Lung microvascular endothelial cell (primary cell): ENCODE measurements at places on chromosomes 16 and 17.

GRCh38 chr17:2542456-2542855 lies 30.8 kb upstream of the METTL16 start:
- no peak for DNase-seq

GRCh38 chr17:65191811-65192740 lies 54.9 kb downstream of the RGS9 start:
- DNase-seq, result peak; percentile 13

DNA sequence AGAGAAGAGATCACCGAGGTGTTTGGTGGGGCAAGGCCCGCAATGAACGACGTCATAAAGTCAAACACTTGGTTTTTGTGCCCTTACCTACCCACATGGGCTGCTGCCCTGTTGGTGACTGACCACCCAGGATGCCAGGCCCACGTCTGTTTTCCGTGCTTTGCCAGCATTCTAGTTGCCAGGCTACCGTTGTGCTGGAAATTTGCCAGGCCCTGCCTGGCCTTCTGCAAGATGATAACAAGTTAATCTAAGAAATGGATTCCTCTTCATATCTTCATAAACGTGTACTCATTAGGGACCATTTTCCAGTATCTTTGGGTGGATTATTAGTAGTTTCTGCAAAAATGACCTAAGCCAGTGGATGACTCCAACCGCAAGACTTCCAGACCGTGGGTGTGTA lies 35.4 kb downstream of the SLC6A4 start:
- DNase-seq, result no peak

GRCh38 chr16:53542283-53542682 lies 39.3 kb upstream of the AKTIP start:
- DNase-seq, result no peak

DNA sequence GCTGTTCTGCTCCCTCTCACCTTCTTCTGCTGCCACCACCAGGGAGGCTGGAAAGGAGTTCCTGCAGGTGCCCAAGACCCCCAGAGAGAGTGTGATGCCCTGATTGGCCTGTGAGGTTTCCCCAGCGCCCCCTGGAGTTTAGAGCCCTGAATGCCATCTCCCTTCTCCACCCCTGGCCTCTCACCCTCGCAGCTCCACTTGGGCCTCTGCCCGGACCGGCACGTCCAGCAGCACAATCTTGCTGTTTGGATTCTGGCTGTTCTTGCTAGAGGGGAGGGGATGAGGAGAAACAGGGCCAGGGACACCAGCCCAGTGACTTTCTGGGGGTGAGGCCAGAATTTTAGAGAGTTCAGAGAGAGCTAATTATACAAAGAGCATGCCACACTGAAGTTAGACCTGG lies 12.5 kb upstream of the FAM171A2 start:
- DNase-seq, result no peak

GRCh38 chr17:42819939-42820535 lies 4.0 kb downstream of the BECN1 start:
- DNase-seq, result peak; percentile 80

DNA sequence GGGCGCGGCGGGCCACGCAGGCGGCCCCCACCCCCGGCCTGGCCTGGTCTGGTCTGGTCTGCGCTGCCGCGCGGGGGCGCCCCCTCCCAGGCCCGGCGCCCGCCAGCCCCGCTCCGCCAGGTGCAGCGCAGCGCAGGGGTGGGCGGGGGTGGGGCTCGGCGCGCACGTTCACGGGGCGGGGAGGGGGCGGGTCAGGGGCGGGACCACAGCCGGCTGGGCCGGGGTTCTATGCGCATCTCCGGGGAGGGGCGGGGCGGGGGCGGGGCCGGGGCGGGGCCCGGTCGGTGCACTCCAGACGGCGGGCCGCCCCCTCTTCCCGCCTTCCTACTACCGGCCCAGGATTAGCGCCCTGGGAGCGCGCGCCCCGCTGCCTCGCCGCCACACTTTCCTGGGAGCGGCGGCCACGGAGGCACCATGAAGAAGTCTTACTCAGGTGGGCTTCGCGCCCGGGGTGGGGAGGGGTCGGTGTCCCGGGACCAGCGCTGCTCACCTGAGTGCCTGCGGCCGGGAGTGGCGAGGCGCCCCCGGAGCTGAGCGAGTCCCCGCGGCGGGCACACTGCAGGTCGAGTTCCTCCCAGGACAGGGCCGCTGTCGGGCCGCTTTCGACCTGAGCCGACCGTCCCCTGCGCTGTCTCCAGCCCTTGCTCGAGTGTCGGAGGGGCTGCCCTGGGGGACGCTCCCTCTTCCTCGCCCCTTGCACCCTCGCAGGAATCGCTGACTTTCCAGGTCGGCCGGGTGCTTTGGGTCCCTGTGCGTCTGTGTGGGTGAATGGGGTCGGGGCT lies 140.5 kb downstream of the SEC14L1 start:
- DNase-seq, result peak; percentile 65

DNA sequence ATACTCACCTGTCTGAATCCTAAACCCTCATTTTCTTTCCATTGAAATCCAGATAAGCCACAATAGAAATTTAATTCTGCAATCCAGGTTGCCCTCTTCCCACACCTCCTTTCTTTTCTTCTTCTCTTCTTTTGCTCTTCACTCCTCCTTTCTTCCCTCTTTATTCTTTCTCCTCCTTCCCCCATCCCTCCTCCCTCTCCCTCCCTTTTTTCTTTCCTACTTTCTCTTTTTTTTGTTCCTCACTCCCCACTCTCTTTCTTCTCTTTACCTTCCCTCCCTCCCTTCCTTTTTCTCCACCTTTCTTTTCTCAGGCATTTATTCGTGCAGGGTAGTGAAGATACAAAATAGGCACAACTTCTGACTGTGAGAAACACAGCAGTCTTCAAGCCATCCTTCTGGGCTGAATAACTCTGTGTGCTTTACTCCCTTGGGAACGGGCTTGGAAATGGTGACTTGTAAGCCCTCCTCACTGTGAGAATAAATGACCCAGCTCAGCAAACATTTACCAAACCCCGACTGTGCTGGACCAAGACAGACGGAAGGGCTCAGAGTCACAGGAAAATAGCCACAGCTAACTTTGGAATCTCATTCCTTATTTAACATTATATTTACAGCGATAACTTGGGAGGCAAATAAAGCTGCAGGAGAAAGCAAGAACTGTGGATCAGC lies 140.8 kb downstream of the HAPSTR1 start:
- no peak for DNase-seq

GRCh38 chr17:80960797-80961452 lies 30.7 kb upstream of the CHMP6 start:
- DNase-seq, result no peak

- no peak for DNase-seq
These were observed 79.5 kb downstream of the PMP22 start for GRCh38 chr17:15185625-15185991.

DNA sequence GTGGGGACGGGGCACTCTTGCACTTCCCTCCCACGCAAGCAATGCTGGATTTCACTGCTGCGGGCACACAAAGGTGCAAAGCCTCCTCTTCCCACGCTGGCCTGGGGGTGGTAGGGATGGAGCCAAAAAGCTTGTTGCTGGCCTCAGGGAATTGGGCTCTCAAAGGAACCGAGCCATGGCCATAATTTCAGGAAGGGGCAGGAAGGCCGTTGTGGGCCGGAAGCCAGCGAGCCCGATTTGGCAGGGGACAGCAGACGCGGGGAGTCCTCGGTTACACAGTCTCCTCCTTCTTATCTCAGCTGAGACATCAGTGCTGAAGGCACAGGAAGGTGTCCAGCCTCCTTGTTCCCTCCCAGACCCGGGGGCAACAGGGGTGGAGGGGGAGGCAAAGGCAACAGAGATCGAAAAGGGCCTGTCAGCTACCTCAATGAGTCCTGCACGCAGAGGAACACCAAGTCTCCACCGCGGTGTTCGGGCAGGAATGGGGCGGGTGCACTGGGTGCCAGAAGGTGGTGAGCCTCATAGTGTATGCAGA lies 59.5 kb downstream of the SLFN11 start:
- DNase-seq, result no peak

DNA sequence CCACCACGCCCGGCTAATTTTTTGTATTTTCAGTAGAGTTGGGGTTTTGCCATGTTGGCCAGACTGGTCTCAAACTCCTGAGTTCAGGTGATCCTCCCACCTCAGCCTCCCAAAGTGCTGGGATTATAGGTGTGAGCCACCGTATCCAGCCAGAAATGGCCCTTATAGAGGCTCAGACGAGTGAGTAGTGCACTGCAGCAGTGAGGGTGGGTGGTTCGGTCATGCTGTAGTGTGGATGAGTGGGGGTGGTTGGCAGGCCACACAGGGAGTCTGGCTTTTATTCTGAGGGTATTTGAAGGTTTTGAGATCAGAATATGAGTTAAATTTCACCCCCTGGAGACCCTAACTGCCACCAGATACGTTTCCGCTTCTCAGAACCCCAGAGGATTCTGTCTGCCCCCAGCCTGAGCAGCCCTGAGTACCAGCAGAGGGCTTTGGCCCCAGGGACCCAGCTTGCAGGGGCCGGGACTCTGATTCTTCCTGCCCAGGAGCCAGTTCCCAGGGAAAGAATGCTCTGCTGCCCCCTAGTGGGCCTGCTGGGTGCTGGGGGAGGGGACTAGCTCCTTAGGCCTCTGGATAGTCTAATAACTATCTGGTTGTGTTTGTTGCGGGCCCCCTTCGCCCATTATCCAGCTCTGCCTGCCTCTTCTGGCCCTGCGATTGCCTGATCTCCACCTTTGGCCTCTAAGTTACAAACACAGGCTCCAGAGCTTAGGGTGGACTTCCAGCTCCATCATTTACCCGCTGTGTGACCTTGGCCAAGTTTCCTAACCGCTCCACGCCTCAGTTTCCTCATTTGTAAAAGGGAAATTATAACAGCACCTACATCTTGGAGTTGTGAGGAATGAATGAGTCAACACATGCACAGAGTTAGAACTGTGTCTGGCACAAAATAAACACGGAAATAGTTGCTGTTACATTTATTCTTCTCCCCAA lies 2.0 kb downstream of the ZNF771 start:
- DNase-seq, result peak; percentile 88

DNA sequence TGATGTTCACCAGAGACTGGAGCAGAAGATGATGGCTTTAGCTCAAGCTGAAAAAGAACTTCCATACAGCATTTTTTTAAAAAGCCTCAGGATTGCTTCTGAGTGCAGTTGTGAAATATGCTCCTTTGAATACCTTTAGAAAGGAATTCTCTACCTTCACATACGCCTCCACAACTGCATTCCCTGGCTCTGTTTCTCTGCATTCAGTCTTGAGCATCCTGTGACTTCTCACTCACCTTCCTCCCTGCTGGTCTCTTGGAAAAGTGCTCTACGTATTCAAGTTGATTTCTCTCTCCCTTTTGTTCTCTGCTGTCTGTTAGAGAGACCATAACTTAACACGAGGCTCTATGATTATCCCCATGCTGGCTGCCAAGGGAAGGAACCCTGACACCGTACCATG lies 34.5 kb downstream of the HS3ST2 start:
- DNase-seq, result no peak

- no peak for DNase-seq
These were observed 7.6 kb downstream of the SGCA start for GRCh38 chr17:50173335-50173941.

DNA sequence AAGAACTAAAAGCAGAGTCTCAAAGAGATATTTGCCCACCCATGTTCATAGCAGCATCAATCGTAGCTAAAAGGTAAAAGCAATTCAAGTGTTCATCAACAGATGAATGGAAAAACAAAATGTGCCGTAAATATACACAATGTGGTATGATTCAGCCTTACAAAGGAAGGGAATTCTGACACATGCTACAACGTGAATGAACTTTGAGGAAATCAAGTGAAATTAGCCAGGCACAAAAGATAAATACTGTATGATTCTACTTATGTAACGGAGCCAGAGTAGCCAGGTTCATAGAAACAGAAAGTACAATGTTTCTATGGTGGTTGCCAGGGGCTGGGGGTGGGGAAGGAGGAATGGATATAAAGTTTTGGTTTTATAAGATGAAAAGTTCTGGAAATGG lies 57.8 kb upstream of the IL34 start:
- peak; percentile 94 for DNase-seq

GRCh38 chr17:12664894-12665262 lies 812 bp upstream of the MYOCD start:
- no peak for DNase-seq

- DNase-seq, result no peak
These were observed 33.1 kb downstream of the POLR3E start for GRCh38 chr16:22330326-22330725.

DNA sequence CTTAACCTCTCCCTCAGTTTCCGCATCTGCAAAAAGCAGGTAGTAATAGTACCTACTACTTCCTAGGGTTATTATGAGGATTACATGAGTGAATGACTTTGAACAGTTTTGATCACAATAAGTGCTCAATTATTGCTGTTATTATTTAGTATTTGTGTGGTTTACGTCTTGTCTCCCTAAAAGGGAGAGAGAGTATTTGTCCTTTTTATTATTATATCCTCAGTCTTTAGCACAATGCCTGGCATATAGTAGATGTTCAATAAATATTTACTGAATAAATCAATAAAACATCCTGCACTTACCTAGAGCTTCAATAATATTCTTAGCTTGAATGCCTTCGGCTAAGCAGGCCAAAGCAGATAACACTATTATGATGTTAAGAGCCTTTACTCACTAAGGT lies 160.0 kb downstream of the TANC2 start:
- DNase-seq, result no peak

DNA sequence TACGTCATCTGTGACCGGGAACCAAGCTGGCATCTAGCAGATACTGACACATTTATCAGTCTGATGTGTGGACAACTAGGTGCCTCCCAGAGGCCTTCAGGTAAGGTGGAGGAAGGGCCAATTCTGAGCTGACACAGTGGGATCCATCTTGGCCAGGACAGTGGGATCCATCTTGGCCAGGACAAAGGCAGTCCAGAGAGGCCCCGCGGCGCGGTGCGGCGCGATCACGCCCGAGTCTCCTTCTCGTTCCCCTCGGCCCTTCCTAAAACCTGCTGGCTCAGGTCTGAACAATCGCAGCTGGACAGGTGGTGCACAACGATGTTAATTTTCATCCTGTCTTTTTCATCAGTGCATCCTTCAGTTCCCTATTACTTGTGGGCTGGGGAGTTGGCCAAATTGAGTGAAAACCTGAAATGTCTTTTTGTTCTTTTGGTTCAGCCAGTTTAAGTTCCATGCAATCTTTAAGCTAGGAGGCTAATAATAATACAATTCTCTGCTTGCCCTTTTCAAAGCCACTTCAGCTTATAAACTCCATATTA lies 486 bp upstream of the WSB1 start:
- no peak for DNase-seq

DNA sequence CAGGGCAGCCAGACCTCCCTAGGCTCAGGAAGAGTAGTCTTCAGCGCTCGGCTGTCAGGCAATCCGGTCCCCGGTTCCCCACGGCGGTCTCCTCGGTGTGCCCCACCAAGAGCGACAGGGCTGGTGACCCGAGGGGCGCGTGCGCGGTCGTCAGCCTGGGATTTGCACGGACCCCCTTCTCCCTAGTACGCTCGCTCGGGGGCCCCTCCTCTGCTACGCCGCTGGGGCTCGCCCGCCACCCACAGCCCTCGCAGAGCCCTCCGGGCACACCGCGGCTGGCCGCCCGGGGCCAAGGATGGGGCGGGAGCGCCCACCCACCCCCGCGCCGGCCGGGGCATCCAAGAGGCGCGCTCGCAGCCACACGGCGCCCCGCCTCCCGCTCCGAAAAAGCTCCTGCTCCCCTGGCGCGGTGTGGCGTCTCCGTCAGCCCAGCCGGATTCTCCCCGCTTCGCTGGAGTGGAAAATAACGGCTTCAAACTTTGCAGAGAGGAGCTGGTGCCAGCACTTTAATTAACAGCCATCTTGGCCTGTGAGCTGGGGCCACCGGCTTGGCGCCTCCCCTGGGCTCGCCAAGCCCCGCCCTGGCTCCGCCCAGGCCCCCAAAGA lies 2.1 kb upstream of the C1QL1 start:
- peak; percentile 20 for DNase-seq
